ENCODE measurements at places on chromosomes 1 and 21.

- DNase-seq = no peak
Observed at GRCh38 chr21:43957611-43958362, 54.3 kb upstream of the TRAPPC10 start.

DNA sequence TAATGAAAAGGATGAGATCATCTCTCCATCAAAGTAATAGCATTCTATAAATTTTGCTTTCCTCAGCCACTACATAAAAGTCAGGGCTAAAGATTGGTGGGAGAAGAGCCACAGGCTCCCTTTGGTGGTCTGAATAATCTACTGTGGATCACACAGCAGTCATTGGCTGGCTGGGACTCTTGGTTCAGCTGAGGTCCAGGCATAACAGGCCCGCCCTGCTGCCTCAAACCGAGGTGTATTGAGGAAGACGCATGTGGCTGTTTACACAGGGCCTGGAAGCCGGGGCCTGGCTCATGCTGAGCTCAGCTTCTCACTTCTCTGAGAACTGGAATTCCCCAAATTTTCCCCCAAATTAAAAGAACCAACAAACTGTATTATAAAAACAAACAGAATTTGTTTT is 139.2 kb downstream of the PTPRC start:
- no peak for DNase-seq

- DNase-seq = no peak
Observed at GRCh38 chr21:38660333-38661196, 145.2 kb upstream of the ETS2 start.

GRCh38 chr1:174301295-174302077 is 142.2 kb downstream of the RABGAP1L start:
- DNase-seq = no peak

DNA sequence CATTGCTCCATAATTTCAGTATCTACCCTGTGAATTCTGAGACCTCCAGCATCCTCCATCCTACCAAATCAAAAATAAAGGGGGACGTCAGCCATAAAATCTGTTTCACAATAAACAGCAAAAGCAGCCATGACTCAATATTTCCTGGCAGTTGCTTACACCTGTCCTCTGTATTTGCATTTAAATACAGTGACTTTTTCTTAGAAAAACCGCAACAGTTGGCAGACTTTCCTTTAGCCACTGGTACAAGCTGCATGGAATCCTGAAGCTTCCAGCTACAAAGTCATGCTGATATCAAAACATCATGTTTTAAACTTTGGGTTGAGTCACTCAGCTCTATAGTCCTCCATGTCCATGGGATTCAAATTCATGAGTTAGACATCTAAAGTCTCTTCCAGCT is 278.0 kb upstream of the KAZN start:
- no peak for DNase-seq

- DNase-seq = no peak
Observed at GRCh38 chr1:220997791-220998190, 118.5 kb downstream of the HLX start.

- DNase-seq = no peak
Observed at GRCh38 chr1:78255846-78256245, 210.1 kb downstream of the GIPC2 start.

- DNase-seq = no peak
Observed at GRCh38 chr1:181335631-181336030, 147.7 kb upstream of the CACNA1E start.

DNA sequence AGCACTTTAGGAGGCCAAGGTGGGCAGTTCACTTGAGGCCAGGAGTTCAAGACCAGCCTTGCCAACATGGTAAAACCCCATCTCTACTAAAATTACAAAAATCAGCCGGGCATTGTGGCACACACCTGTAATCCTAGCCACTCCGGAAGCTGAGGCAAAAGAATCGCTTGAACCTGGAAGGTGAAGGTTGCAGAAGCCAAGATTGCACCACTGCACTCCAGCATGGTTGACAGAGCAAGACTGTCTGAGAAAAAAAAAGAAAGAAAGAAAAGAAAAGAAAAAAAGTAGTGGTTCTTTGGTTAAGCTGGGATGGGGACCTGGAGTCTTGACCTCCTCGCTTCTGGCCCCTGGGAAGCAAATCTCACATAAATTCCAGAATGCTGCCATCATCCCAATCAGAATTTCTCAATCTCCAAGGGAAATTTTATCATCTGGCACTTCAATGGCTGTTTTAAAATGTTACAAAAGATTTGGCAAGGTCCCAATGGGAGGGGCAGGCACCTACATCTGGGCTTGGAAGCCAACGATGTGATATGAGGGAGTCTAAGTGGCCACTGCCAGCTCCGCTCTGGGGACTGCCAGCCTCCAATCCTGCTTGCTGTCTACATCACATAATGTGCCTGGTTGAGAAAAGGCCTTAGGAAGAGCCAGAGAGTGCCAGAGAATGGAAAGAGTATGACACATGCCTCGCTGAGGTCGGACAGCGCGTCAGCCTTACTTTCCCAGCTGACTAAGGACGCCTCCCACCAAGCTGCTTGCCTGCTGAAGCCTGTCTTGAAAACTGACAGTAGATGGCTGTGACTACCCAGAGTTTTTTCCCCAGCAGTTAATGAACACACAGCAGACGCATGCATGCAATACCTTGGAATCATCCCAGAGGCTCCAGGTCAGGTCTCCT is 42.1 kb upstream of the SRP9 start:
- DNase-seq = no peak

DNA sequence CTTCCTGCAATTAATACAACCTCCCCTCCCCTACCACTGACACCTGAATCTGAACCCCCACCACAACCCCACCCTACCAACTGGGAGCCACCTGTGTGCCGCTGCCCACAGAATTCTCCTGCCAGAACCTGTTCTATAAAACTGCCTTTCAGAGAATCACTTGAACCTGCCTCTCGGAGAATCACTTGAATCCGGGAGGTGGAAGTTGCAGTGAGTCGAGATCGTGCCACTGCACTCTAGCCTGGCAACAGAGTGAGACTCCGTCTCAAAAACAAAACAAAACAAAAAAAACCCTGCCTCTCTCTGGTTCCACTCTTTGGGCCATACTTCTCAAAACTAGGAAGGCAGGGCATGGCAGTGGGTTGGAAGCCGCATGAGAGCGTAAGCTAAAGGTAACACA is 5.7 kb downstream of the URB1 start:
- no peak for DNase-seq

DNA sequence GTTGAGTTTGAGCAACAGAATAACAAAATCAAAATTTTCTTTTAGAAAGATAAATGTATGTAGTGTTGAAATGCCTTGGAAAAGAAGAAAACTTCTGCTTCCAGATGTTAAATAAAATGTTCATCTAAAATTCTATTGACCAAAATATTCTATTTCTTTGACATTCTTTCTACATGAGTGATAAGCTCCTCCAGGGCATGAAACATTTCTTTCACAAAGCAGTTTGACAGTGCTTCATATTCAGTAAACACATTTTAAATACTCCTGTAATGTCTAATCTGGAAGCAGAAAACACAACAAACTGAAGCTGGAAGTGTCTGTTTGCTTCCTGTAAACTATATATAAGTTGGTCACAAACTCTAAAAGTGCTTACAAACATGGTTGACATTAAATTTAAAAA is 61.5 kb downstream of the RGS21 start:
- no peak for DNase-seq

- DNase-seq = no peak
Observed at GRCh38 chr1:241985787-241986186, 13.1 kb downstream of the MAP1LC3C start.

DNA sequence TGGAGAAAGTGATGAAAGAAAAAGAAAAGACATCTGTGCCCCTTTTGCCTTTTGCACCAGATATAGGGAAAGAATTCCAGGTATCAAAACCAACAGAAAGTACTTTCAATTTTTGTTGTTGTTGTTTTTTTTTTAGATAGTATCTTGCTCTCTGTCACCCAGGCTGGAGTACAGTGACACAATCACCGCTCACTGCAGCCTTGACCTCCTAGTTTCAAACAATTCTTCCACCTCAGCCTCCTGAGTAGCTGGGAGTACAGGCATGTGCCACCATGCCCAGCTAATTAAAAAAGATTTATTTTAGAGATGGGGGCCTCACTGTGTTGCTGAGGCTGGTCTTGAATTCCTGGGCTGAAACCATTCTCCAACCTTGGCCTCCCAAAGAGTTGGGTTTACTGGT is 31.3 kb upstream of the IVNS1ABP start:
- DNase-seq = no peak

DNA sequence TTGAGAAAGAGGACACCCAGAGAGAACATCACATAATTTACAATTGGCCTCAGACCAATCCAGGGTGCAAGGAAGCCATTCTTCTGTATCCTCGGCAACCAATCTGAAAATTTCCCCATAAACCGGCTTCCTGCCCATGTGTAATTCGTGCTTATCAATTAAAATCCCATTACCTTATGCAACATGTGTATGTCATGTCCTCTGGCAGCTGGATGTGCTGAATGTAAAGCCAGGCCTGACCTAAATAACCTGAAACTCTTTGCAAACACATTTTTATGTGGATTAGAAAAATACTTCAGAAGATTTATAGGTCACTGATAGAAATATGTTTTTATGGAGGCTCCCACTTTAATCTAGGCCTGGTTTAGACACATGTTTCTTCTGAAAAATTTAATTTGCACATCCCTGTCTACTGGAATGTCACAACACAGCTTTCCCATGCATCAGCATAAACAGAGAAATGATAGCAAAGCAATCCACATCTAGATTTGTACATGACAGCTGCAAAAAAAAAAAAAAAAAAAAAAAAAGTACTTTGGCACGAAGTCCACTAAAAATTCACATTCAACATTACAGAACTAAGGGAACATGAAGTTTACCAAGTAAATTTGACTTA is 69.4 kb upstream of the SAMSN1 start:
- DNase-seq = no peak

- no peak for DNase-seq
Observed at GRCh38 chr1:219692981-219693380, 80.1 kb upstream of the ZC3H11B start.

GRCh38 chr1:236120721-236121153 is 21.6 kb upstream of the GPR137B start:
- DNase-seq = no peak

DNA sequence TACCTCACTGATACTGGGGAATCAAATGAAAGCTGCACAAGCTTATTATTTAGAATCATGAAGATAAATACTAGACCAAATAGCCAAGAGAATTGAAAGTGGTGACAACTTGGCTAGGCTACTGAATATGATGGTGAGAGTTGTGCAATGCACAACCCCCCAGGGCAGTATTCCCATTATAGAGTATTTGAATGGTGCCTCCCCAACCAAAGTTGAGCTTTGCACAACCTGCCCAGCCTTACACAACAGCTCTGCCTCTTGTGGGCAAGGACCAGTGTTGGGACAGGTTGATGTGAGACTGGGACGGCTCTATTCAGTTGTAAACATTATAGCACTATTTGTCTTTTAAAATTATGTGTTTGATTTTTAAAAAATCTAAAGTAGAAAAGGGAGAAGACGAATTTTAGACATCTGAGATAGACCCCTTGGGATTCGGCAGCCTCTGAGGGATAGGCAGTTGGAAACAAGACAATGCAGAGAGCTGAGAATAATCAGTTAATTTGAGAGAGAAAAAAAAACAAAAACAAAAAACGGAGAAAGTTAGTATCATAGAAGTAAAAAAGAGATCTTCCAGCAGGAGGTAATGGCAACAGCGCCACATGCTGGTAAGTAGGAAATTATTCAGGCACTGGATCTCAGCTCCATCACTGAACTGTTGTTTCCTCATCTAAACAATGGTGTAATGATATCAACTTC is 91.0 kb upstream of the KCNA3 start:
- peak; percentile 30 for DNase-seq

GRCh38 chr21:43721206-43721605 is 2.3 kb downstream of the PDXK start:
- no peak for DNase-seq

DNA sequence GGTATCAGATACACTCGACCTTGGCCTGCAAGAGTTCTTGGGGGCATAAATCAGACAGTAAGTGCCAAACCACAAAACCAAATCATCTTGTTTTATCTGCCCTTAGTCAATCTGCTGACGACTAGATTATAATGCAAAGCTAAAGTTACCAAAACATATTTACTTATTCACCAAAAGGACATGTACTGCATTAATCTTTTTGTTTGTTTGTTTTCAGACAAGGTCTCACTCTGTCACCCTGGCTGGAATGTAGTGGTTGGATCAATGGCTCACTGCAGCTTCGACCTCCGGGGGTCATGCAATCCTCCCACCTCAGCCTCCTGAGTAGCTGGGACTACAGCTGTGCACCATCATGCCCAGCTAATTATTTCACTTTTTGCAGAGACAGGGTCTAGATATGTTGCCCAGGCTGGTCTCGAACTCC is 114.7 kb downstream of the APP start:
- no peak for DNase-seq

GRCh38 chr1:70331962-70332361 is 22.6 kb downstream of the ANKRD13C start:
- no peak for DNase-seq

DNA sequence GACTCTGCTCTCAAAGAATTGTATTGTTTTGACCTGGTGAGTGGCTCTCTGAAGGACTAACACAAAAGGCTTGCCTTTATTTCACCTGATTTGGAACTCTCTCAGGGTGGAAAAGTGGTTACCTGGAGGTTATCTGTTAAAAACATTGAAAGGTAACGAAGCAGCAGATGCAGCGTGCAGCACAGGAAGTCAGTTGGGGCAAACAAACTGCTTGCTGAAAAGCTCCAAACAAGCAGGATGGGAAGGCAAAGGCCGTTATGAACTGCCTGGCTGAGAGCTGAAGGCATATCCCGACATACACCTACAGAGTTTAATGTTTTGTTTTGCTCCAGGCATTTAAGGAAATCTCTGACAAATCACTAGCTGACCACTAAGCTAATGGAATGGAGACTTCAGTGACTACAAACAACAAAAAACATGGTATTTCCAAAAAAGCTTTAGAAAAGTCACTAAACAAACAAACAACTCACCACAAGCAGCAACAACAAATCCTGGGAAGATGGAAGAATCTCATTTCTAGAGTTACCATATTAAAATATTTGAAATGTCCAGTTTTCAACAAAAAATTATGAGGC is 44.3 kb upstream of the BATF3 start:
- no peak for DNase-seq

GRCh38 chr1:14113841-14114567 is 414.0 kb downstream of the PRDM2 start:
- DNase-seq = no peak

- DNase-seq = no peak
Observed at GRCh38 chr21:43733060-43733459, 14.1 kb downstream of the PDXK start.

- no peak for DNase-seq
Observed at GRCh38 chr1:43799656-43800635, 92.6 kb downstream of the ST3GAL3 start.

GRCh38 chr21:40243685-40244084 is 376.4 kb downstream of the PCP4 start:
- no peak for DNase-seq
